ENCODE measurements at places on chromosomes 2 and 18. TPM values are rescaled to one million over a fixed set of nuclear protein-coding genes. Genes with fewer than 3 reads are reported as not detected.
A peak's percentile ranks its signal among the peaks of the same experiment; 100 is the strongest.

- H3K36me3 ChIP-seq: no peaks in the 10 kb centered on the region
- peaks cover 9% of the 10 kb centered on the region for H3K4me1 ChIP-seq
- H3K27ac ChIP-seq: peak overlapping the region; percentile 5
- DNase-seq: no peak
Observed at GRCh38 chr2:36609507-36609906, 11.5 kb upstream of the FEZ2 start.

- no peak overlapping the region for H3K27ac ChIP-seq
- H3K4me1 ChIP-seq: no peaks in the 10 kb centered on the region
- peak; percentile 50 for DNase-seq
- no peak overlapping the region for H3K4me3 ChIP-seq
- H3K36me3 ChIP-seq: no peaks in the 10 kb centered on the region
Observed at GRCh38 chr2:128354726-128355470, 36.2 kb upstream of the HS6ST1 start.

GRCh38 chr2:100422320-100423055 lies 5.0 kb upstream of the CHST10 start:
- no peaks in the 10 kb centered on the region for H3K4me1 ChIP-seq
- H3K4me3 ChIP-seq: no peak overlapping the region
- no peaks in the 10 kb centered on the region for H3K36me3 ChIP-seq

GRCh38 chr18:24536326-24536725 lies 75.9 kb downstream of the HRH4 start:
- no peak overlapping the region for H3K27ac ChIP-seq
- H3K4me3 ChIP-seq: no peak overlapping the region
- H3K36me3 ChIP-seq: no peaks in the 10 kb centered on the region

- no peak for DNase-seq
- H3K27me3 ChIP-seq: no peaks in the 10 kb centered on the region
- H3K4me1 ChIP-seq: no peaks in the 10 kb centered on the region
- H3K36me3 ChIP-seq: no peaks in the 10 kb centered on the region
Observed at GRCh38 chr2:1477196-1478040, 64.2 kb downstream of the TPO start.

DNA sequence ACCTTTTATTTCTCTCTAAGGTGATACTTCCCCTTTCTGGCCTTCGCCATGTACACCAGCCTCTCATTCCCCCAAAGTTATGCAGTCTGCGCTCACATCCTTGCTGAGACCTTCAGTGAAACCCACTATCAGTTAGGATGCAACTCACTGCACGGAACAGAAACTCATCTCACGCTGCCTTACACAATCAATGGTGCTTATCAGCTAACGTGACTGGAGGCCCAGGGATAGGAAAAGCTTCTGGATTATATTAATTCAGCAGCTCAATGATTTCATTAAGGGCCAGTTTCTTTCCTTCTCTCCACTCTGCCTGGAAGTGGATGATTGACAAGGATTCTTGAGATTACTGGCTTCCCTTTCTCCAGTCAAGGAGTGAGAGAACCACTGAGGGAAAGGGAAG lies 44.8 kb downstream of the CDH2 start:
- H3K4me1 ChIP-seq: no peaks in the 10 kb centered on the region
- H3K27ac ChIP-seq: no peak overlapping the region
- no peaks in the 10 kb centered on the region for H3K27me3 ChIP-seq
- DNase-seq: no peak
- H3K36me3 ChIP-seq: no peaks in the 10 kb centered on the region

- peaks cover 26% of the 10 kb centered on the region for H3K4me1 ChIP-seq
- no peak overlapping the region for H3K4me3 ChIP-seq
- peak overlapping the region; percentile 97 for H3K27ac ChIP-seq
Observed at GRCh38 chr2:46814160-46814961, 101.2 kb downstream of the MCFD2 start.

DNA sequence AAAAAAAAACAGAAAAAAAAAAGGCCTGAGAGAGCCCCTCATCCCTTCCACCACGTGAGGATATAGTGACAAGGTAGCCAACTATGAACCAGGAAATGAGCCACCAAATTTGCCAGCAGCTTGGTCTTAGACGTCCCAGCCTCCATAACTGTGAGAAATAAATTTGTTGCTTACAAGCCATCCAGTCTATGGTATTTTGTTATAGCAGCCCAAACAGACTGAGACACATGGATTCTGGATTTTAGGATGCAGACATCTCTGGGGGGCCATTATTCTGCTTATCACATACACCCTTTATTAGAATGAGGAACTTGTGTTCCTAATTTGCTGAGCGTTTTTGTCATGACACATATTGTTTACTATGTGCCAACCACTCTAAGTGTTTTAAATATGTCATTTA lies 5.4 kb upstream of the YIPF4 start:
- no peak overlapping the region for H3K27ac ChIP-seq
- H3K27me3 ChIP-seq: peaks cover 4% of the 10 kb centered on the region
- no peak for DNase-seq
- H3K4me3 ChIP-seq: no peak overlapping the region
- H3K4me1 ChIP-seq: 0 out of 2 replicates have a peak, but pooled peaks cover 1% of the 10 kb centered on the region
- no peaks in the 10 kb centered on the region for H3K36me3 ChIP-seq

The SLC23A3 gene
- 0.43 TPM for polyA plus RNA-seq

The ST6GAL2 gene
- not detected for polyA plus RNA-seq

Data from IMR-90 (cell line).